ENCODE measurements at places on chromosomes 12 and 14. TPM values are rescaled to one million over a fixed set of nuclear protein-coding genes. Genes with fewer than 3 reads are reported as not detected.

DNA sequence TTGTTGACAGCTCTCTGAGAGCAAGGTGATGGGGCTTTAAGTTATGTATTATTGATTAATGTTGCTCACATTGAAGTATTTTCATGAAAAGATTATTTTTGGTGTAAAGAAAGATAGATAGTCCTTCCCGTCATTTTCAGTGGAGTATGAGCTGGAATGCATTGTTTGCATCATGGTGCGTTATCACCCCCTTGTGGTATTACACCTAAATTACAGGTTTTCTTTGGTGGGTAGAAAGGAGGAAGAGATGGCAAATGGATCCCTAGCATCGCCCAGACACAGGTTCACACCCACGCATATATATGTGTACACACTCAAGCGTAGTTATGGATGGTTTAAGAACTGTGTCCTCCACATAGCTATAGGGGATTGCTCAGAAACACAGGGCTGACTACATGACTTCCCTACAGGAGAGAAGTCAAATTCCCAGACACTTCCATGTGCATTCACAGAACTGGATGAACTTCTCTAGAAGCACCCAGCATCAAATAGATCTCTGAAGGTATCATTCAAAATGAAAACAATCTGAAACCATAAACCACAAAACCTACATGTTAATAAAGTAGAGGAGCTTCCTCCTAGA, 14.4 kb upstream of the SERPINA10 start:
- peak; percentile 44 for DNase-seq

DNA sequence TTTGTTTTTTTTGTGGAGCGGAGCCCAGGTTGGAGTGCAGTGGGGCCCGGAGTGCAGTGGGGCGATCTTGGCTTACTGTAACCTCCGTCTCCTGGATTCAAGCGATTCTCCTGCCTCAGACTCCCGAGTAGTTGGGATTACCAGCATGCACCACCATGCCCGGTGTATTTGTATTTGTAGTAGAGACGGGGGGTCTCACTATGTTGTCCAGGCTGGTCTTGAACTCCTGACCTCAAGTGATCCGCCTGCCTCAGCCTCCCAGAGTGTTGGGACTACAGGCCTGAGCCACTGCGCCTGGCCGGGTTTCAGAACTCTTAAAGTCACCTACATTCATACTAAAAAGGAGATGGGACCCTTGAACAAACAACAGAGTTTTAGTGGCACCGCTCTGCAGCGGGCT, 52.7 kb downstream of the KRT80 start:
- no peak for DNase-seq

DNA sequence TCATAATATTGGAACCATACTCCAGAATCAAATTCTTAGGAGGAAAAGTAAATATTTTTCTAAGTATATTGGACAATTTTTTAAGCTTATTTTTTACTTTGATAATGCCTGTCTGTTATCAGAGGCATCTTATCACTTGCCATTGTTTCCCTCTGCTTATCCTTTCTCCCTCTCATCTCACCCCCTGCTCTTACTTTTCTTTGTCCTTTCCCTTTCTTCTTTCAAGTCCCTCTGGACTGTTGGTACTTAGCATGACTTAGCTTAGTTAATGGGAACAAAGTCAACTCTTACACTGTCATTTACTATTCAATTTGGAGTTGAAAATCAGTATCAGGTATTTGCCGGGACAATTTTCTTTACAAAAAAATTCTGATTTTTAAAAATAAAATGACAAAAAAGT, 45.2 kb downstream of the ABCD2 start:
- DNase-seq = no peak

- DNase-seq = no peak
These were observed 7.9 kb downstream of the GSC start for GRCh38 chr14:94761997-94762377.

Gene INHBC
- not detected for total RNA-seq

- DNase-seq = no peak
These were observed 3.3 kb downstream of the FLRT2 start for GRCh38 chr14:85533023-85533860.

GRCh38 chr14:104547998-104548700, 31.4 kb upstream of the C14orf180 start:
- peak; percentile 10 for DNase-seq

Gene KCNC2
- not detected for total RNA-seq

GRCh38 chr14:72664651-72665050, 229.2 kb downstream of the DPF3 start:
- DNase-seq = no peak

Gene LPAR5
- 0.22 TPM for total RNA-seq

Gene SGPP1
- 6.8 TPM for total RNA-seq

All from H1 (cell line).